ENCODE measurements at places on chromosomes 7 and 10. TPM values are rescaled to one million over a fixed set of nuclear protein-coding genes. Genes with fewer than 3 reads are reported as not detected.

DNA sequence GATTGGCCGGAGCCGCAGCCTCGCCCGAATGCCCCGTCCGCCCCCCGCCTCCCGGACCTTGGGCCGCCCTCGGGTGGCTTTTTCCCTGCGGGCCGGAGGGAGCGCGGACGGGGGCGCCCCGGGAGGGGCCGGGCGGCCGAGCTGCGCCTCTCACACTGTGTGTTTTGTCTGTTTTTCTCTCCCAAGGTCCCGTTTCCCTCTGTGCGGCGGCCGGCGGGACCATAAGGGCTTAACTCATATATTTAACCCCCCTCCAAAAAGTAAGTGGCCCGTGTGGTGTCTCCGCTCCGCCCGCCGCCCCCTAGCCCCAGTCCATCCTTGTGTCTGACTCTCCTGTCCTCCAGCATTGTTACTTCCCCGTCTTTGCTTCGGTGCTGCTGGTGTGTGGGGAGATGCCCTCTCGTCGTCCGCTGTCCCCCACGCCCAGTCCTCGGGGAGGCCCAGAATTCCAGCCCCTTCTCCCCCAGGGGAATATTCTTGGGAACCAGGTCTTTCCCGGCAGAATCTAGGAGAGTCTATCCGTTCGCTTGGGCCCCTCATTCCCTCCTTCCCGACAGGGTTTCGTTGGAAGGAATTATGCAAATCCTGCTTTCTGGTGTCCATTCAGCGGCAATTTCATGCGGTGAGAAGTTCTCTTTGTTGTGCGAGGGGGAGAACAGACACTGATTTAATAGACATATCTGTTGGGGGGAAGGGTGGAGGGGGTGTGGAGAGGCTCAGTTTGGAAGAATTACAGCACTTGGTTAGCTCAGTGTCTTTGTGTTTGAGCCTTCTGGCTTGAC, 1.3 kb downstream of the LCOR start:
- no peak for DNase-seq

DNA sequence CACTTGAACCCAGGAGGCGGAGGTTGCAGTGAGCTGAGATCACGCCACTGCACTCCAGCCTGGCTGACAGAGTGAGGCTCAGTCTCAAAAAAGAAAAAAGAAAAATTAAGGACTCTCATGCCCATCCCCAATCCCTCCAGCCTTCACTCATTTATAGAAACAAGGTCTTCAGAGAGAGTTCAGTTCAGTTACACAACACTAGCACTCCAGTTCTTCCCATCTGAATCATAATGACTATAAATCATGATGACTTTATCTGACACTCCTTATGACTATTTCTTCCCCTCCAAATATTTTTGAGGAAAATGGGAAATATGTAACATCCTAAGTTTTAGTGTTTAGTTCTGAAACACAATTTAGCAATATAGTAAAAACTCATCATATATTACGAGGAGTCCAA, 107.4 kb upstream of the LSM8 start:
- no peak for DNase-seq

DNA sequence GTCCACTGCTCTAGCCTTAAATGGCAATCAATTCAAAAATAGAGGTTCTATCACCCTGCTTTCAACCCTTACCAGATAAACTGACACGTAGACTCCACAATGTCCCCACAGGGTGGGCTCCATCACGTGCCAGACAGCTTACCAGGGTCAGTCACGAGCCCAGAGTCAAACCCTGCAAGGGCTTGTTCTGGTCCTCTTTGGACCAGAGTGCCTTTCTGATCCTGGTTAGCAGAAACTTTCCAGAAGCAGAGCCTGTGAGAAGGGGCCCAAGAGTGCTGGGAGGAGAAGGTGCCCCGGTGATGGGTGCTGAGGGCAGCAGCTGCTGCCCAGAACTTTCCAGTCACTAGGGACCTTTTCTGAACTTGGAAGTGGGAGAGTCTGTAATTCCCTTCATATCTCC, 354 bp upstream of the GIMAP5 start:
- no peak for DNase-seq

DNA sequence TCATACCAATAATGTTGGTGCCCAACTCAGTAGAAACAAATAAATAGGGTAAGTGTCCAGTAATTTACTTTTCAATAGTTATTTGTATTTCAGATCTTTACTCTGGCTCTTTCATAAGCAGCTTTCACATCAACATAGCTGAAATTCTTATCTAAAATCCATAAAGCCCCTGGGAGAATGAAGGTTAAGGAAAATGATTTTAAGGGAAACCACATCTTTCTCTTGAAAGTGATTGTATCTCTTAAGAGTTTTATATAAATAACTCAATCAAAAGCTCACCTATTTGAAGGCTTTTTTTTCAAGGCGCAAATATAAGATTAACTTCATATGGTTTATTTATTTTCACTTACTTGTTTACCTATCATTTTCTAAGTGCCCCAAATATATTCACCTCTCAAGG, 324.4 kb downstream of the HGF start:
- DNase-seq, result no peak

DNA sequence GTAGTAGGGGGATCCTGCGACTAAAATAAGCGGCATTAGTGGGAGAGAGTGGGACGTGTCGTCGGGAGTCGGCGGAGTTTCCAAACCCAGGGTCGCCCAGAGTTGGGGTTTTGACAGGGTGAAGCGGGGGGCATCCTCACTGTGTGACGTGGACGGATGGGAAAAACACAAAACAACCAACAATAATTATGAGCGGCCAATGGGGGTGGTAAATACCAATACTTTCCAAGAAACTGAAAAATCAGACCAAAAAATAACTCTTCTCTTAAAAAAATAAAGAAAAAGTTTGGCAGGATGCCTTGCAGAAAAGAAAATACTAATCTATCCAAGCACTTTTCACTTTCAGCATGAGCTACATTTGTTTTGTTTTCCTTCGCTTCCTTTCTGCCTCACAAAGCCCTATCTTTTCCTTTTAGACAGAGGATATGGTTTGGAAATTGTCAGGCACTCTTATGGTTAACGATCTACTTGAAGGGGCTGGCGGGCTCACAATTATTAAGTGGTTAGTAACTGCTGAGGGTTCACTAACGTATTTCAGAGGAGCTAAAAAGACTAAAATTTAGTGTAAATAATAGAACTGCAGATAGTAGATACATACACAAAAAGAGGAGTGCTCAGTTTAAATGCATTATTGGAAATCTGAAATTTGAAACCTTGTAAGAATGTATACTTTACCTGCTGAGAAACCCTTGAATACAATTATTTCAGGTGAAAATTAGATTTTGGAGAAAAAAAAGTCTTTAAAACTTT, 802 bp upstream of the CDK6 start:
- DNase-seq, result no peak

DNA sequence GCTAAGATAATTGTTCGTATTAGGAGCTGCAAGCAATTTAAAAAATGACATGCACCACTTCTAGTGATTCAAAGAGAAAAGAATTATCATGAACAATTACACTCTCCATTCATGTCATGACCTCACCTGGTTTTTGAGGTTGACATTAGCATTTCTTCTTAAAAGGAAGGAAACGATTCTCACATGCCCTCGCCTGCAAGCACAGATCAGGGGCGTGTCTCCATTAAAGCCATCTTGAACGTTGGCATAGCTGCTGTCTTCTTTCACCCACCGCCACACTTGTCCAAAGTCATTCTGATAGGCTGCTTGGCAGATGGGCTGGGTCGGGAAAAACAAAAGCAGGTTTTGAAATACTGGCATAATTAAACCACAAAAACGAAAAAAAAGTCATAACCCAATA, 19.9 kb downstream of the ANKRD22 start:
- DNase-seq, result no peak

- DNase-seq, result no peak
Observed at GRCh38 chr7:46446151-46446550, 525.1 kb upstream of the IGFBP3 start.

GRCh38 chr10:71748671-71749191, 24.6 kb downstream of the VSIR start:
- peak; percentile 90 for DNase-seq

DNA sequence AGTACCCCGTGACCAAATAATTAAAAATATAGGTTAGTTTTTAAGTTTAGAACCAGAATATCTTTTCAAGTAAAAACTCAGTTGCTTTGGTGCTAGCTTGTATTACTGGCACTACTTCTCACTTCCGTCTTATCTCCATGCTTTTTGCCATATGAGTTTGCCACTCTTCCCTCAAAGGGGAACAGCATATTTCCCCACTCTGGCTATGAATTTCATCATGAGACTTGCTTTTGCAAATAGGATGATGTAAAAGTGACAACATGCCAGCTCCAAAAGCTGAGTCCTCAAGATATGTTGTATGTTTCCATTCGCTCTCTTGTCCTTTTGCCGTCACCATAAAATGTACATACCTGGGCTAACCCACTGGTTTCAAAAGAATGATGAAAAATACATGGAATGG, 178.1 kb upstream of the SEMA3A start:
- no peak for DNase-seq

DNA sequence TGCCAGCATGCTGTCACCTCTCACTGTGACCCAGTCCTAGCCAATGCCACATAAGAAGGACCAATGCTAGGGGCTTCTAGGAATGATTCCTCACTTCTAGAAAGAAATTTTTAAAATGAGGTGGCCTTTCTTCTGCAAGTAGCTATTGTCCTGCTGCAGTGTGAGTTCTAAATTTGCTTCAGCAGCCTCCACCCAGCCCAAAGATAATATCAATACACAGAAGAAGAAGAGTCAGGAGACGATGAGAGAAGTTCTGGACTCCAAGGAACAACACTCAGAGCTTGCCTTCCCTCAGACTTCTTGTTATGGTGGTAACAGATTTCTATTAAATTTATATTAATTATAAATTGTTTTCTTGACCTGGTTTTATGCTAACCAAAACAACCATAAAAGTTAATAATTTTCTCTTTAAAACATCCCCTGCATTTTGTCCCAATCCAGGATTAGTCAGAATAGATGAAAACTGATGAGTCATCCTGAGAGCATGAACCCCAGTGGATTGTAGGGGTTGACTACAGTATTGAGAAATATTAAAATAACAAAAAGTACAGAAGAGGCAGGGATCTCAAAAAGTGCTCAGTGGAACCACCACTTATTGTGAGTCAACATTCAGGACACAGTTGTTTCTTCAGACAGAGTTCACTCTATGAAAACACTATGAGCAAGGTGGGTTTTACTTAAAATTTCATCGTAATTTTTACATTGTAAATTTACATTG, 29.6 kb upstream of the AKR1C2 start:
- DNase-seq, result no peak

DNA sequence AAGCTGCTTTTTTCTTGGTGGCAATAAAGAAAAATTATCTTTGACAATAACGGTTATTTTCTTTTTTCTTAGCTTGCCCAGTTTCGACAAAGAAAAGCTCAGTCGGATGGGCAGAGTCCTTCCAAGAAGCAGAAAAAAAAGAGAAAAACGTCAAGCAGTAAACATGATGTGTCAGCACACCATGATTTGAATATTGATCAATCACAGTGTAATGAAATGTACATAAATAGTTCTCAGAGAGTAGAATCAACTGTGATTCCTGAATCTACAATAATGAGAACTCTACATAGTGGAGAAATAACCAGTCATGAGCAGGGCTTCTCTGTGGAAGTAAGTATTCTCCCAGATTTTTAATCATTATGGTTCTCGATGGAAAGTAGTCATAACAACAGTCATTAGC, 33.0 kb downstream of the AKAP9 start:
- no peak for DNase-seq

- no peak for DNase-seq
Observed at GRCh38 chr7:125149151-125149550, 219.5 kb upstream of the POT1 start.

- DNase-seq, result no peak
Observed at GRCh38 chr10:63103971-63104409, 29.1 kb upstream of the NRBF2 start.

Gene OR9A2
- total RNA-seq, result 0.48 TPM

Gene ZP3
- total RNA-seq, result 2.0 TPM

Gene SLC18A3
- not detected for total RNA-seq

Gene OPALIN
- not detected for total RNA-seq

Gene AGBL3
- 2.5 TPM for total RNA-seq
